ENCODE measurements at places on chromosomes 2 and 18.

DNA sequence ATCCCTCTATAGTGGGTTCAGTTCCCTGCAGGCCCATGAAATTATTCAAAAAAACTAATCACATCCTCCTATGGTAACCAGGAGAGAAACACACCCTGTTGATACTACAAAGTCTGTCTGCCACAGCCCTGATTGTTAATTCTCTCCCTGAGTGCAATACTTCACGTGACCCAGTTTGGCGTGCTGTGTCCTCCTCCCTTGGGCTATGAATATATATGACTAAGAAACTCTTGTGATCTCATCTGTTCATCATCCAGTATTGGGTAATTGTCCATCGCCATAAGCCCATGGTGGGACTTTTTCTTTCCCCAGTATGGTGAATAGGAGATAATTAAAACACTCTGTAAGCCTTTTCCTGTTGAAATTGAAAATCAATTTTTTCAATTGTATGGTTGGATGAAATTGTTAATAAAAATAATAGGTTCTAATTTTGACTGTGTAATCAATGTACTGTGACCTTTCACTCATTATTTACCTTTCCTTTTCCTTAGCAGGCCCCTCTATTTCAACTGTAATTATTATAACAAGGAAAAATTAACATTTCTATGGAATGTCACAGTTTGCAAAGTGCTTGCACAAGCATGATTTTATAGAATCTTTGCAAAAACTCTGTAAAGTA lies 1822.6 kb downstream of the SUCLG1 start:
- DNase-seq = no peak

- no peak for DNase-seq
Measured at GRCh38 chr2:241570961-241571581, 12.5 kb downstream of the BOK start.

GRCh38 chr18:54233228-54233625 lies 8.8 kb upstream of the MBD2 start:
- DNase-seq = no peak

- DNase-seq = no peak
Measured at GRCh38 chr18:43888598-43888997, 611.3 kb upstream of the SYT4 start.

DNA sequence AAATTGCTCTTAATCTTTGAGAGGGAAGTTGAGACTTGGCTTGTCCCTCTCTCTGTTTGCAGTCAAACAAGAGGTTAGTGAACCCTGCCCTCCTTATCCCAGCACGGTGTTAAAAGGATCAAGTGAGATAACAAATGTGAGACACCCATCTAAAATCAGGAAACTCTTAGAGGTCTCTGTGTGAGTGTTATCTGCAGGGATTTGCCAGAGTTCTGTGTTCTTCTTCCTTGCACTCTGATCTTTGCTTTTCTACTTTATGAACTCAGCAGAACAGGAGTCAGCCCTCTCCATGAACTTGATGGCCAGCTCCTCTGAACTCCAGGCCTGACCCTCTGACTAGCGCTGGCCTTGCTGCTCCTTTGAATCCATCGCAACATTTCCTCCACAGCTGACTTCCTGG lies 123.8 kb downstream of the NCKAP5 start:
- no peak for DNase-seq

- DNase-seq = no peak
Measured at GRCh38 chr2:17800219-17800618, 16.0 kb upstream of the MSGN1 start.

GRCh38 chr2:72028996-72029395 lies 118.7 kb downstream of the CYP26B1 start:
- DNase-seq = no peak

DNA sequence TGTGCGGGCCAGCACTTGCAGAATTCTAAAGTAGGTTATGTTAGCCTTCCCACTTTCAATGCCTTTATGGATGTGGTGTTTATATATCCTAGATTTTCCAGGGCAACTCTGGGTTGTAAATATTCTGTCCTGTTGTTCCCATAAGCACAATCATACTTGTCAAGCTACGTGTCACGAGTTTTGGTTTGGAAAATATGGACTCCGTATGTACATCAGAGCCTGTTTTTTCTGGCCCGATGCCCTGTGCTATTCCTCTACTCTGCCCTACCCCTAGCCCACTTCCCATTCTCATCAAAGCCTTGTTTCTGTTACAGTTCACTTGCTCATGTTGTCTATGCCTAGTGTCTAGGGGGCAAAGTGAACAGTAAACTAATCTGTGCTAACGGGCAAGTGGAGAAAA lies 27.0 kb upstream of the ZEB2 start:
- DNase-seq = no peak

DNA sequence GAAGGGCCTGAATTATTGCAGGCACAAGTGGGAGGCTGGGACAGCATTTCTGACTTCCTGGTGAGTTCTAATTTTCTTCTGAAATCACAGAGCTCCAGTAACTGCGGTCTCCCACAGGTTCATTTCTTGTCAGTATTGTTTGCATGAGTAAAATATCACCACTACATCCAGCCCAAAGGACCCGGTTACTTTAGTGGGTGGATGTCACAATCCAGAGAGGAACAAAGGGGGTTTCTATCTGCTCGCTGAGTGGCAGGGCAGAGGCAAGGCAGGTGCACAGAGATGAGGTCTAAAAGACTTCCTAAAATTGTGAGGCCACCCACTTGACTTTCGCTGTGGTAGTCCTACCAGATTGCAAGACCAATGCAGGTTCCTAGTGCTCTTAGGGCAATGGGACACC lies 800.4 kb upstream of the ID2 start:
- DNase-seq = no peak

GRCh38 chr2:20542746-20543468 lies 96.0 kb downstream of the RHOB start:
- no peak for DNase-seq

DNA sequence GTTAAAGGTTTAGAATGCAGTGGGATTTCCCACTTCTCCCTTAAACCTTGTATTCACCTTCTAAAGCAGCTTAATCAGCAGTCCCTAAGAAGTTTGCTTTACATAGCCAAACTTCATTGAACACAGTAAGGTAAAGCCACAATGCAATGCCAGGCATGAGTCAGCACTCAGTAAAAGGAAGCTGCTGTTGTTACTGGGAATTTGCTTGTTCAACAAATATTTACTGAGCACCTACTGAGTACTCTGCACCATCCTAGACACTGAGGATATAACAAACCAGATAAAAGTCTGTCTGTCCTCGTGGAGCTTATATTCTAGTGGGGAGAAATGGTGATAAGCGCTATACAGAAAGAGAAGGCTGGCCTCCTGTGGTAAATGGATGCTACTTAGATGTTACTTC lies 162.7 kb downstream of the PKP4 start:
- DNase-seq = no peak

DNA sequence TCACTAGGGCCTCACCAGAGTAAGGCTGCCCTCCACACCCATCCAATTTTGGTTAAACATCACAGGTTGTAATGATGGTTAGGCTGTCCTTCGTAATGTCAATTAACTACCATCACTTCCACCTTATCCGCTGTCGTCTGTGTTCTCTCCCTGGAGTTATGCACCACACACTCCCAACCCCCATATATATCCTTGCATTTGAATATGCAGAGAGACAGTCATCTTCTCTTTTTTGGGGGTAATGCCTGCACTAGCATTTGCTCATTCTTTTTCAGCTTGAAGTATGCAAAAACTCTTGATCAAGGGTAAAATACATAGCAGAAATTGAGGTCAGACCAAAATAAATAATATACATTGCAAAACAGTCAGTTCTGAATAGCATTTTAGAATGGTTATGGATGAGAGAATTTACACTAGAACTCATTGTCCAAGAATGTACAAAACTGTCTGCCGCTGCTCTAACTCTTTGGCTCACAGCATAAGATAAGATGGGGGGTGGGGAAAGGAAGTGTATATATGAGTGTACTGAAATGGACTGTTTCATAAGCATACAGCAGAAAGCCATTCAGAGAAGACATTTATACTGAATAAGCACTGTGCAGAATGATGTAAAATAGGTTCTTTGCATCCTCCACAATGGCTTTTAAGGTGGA lies 397.8 kb upstream of the CHST9 start:
- no peak for DNase-seq

DNA sequence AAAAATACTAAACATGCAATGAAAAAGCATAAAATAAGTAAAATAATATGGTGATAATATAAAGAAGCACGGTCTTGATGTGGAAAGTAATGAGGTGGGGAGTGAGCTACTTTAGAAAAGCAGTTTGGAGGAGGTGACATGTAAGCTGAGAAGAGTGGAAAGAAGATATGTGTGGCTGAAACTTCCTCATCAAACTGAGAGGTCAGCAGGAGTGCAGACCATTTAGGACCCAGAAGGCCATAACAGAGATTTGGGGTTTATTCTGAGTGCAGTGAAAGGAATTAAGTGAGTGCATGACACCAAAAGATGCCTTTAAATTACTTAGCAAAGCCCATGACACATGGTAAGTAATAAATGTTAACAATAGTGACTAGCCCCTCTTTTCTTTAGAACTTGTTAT lies 24.4 kb upstream of the TMEM182 start:
- DNase-seq = no peak

DNA sequence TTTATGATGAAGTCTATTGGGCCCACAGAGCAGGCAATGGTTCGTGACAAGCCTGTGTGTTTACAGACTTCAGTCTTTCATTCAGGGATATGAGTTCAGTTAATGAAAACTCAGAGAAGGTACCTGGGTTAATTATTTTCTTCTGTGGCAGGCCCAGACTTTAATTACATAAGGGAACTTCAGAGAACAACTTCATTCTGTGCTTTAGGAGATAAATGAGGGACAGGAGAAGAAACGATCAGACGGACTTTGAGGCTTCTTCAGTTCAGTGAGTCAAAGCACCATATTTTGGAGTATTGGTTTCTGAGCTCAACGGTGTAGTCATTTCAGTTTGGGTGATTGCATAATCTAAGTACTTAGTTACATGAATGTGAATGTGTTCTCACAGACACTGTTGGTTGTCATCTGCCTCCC lies 203.0 kb upstream of the KCNJ3 start:
- DNase-seq = no peak

DNA sequence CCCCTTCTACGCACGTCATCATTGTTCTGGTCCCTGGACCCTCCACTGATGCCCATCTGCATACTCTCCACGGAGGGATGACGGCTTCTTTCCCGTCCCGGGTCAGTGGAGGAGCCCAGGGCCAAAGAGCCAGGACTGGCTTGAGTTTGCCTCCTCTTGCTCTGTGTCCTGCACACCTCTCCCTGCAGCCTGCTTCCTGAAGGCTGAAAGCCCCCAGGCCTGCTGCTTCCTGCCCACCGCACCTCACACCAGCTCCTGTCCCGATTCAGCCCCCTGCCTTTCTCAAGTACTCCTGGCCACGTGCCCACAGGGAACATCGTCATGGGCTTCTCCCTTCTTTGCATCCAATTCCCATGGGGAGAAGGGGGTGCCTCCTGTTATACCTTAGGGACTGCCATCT lies 7.1 kb downstream of the ADCY3 start:
- DNase-seq = no peak

DNA sequence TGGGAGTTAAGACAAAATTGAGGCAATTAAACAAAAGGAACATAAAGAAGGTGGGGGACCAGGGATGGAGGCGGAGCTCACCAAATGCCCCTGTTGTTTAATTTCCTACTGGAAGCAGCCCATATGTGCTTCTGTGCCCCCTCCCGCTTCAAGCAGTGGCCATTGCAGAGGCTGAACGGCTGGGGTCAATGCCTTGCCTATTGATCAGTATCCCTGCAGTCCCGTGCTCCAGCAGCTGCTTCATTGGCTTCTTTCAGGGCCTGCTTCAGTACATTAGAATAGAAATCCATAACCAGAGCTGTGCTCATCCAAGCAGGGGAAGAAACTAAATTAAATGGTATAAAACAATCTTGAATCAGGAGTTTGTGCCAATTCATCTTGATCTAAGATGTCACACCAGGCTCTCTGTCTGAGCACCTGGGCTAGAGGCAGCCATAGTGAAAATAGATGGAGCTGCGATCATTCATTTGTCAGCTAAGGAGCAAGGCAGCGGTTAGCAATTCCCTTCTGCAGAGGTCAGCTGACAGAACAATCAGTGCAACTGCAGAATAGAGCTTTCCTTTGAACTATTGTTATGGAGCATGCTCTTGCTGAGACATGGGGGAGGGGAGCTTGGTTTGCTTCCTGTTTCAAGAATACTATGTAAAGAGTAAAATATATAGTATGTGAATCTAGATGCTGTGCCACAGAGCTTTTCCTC lies 222.4 kb downstream of the WDR7 start:
- DNase-seq = no peak

DNA sequence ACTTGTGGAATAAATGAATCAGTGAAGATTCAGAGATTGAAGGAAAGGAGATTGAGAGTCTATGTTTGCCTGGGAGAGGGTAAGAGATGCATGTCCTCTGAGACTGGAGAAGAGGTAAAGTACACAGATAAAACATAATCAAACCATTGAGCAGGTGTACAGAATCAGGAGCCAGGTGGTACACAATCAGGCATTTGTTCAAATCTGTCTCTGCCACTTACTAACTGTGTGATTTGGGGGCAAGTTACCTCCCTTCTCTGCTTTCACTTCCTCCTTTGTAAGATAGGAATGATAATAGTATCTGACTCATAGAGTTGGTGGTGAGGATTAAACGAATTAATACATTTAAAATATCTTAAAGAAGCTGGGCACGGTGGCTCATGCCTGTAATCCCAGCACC lies 94.0 kb downstream of the CDK15 start:
- DNase-seq = no peak

- no peak for DNase-seq
Measured at GRCh38 chr2:238134393-238134785, 4.1 kb upstream of the KLHL30 start.

GRCh38 chr2:128313091-128313836 lies 5.4 kb downstream of the HS6ST1 start:
- no peak for DNase-seq

- DNase-seq = no peak
Measured at GRCh38 chr2:221431477-221431876, 140.6 kb downstream of the EPHA4 start.

GRCh38 chr18:23186781-23187180 lies 51.5 kb downstream of the CABLES1 start:
- no peak for DNase-seq

DNA sequence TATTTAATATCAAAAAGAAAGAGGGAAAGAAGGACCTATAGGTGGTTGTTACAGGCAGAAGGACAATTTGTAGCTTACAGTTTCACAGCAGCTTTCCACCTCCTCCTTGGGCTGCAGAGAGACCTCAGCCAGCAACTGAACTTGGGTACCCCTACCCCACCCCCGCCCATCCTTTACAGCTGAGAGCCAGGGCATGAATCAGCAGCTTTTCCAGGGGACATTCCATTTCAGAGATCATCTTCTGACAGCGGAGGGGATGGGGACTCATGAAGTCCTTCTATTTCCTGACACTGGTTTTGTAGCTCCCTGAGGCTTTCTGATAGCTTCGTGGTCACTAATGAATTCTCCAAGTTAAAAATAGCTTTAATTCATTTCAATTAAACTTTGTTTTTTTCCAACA lies 96.4 kb downstream of the ITGB1BP1 start:
- DNase-seq = no peak

DNA sequence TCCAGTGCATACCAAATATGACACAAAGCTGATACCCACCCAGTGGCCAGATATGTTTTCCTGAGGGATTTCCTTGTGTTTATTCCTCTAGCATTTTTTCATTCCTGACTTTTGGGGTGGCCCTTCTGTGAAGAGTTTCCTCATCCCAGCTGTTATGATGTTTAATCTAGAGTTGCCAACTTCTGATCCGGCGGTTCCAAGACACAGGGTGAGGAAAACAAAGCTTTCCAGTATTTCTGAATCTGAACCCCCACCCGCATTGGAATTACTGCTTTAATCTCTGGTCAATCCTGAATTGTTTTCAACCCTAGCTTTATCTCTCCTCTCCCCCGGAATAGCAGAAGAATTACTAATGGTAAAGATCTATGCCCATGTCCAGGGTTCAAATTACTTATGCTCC lies 39.2 kb upstream of the PNPT1 start:
- DNase-seq = no peak

Measured in effector memory CD4-positive, alpha-beta T cell (primary cell).